Spinal cord (tissue), 10 donors: ENCODE measurements at places on chromosomes 1 and 21. TPM values are rescaled to one million over a fixed set of nuclear protein-coding genes. Genes with fewer than 3 reads are reported as not detected.

The OBSCN gene
- 27.2 TPM for total RNA-seq

The CYP4X1 gene
- total RNA-seq, result 26.2 TPM

The CCT8 gene
- 122 TPM for total RNA-seq

The TMEM81 gene
- 1.9 TPM for total RNA-seq

The GNG5 gene
- 39.5 TPM for total RNA-seq

The GBP7 gene
- not detected for total RNA-seq

The CD84 gene
- total RNA-seq, result 4.6 TPM

The RHOU gene
- 47.3 TPM for total RNA-seq

The FCRL6 gene
- total RNA-seq, result 0.20 TPM

The MECR gene
- total RNA-seq, result 29.4 TPM

The RUNX3 gene
- 0.11 TPM for total RNA-seq
